ENCODE measurements at places on chromosomes 1 and 21. TPM values are rescaled to one million over a fixed set of nuclear protein-coding genes. Genes with fewer than 3 reads are reported as not detected.

GRCh38 chr1:71413441-71414175 lies 332.8 kb upstream of the ZRANB2 start:
- DNase-seq, result peak; percentile 39

GRCh38 chr1:109239409-109240068 lies 9.8 kb upstream of the CELSR2 start:
- DNase-seq, result peak; percentile 34

- no peak for DNase-seq
Measured at GRCh38 chr1:87119541-87120140, 205.2 kb downstream of the HS2ST1 start.

DNA sequence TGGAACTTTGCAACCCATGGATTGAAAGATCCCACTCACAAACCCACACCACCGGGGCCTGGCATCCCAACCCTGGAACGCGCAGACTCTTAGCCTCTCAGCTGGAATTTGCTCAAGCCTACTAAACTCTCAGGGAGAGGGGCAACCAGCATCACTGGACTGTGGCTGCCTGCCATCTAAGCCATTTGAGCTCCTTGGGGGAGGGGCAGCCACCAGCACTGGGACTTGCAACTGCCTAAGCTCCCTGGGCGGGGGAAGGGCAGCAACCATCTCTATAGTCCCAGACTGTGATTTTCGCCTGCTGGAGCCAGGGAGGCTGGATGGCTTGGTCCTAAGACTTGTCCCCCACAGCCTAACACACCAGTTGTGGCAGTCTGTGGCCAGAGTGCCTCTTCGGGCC lies 122.3 kb downstream of the SNX7 start:
- no peak for DNase-seq

GRCh38 chr1:47181955-47182675 lies 7.7 kb downstream of the PDZK1IP1 start:
- DNase-seq, result peak; percentile 65

Gene LRRC53
- total RNA-seq, result not detected

Gene DEGS1
- total RNA-seq, result 125 TPM

Gene HIVEP3
- 1.1 TPM for total RNA-seq

Gene NFIA
- total RNA-seq, result 42.0 TPM
